ENCODE measurements at places on chromosomes 3 and 15. TPM values are rescaled to one million over a fixed set of nuclear protein-coding genes. Genes with fewer than 3 reads are reported as not detected.

DNA sequence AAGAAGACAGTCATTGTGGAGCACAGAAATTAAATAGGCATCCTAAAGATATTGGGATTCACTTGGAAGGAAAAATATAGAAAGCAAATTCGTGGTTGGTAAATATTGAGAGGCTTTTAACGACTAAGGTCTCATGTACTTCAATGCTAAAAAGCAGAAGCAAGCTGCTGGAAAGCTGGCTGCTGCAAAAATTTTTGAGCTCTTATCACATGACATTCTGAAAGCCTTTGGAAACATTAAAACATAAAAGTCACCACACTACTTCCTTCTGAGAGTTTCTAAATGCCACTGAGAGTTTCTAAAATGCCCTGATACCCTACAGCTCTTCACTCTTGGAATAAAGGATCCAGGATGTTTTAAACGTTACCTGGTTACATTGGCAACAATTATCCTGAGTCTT lies 39.0 kb upstream of the CBLB start:
- DNase-seq: no peak

DNA sequence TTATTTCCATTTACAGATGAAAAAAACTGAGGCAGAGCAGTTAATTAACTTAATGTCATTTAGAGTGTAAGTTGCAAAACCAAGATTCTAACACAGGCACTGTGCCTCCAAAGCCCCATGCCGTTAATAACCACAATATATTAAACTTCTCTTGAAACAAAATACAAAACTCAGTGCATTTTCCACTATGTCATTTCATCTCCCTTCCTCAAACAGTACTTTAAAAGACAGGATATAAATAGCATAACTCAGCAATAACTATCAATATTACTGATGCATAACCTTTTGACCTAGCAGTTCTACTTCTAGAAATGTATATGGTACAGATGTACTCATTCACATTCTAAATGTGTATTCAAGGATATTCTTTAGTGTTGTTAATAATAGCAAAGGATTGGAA lies 5.1 kb upstream of the TASOR start:
- no peak for DNase-seq

- no peak for DNase-seq
Observed at GRCh38 chr3:170226426-170226960, 4.3 kb downstream of the PRKCI start.

- DNase-seq: no peak
Observed at GRCh38 chr3:78895528-78895927, 872.3 kb downstream of the ROBO1 start.

- no peak for DNase-seq
Observed at GRCh38 chr3:88267441-88267840, 117.7 kb downstream of the C3orf38 start.

- DNase-seq: no peak
Observed at GRCh38 chr15:100959066-100960050, 40.2 kb downstream of the LRRK1 start.

DNA sequence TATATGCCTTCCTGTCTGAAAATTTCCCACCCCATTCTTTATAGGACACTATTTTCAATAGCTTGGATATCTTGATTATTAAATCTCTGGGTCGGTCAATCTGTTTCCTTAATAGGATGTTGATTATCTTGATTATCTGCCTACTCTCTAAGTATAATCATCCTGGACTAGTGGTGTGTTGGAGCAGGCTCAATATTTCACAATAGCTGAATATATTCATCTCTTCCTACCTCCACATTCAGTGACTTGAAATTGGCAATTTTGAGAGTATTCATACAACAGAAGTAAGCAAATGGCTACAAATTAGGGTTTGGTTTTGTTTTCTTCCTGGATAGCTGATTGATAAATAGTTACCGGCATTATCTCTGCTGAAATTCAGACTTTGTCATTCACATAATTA lies 1162.6 kb downstream of the ROBO1 start:
- DNase-seq: no peak

- DNase-seq: no peak
Observed at GRCh38 chr15:27250223-27250622, 279.2 kb downstream of the GABRG3 start.

Gene TEX264
- total RNA-seq: 68.0 TPM

Gene ITGA11
- total RNA-seq: 11.1 TPM

Gene CLRN1
- not detected for total RNA-seq

Gene CHRNA3
- total RNA-seq: not detected

Gene TRH
- total RNA-seq: not detected

All from kidney (tissue), 22 donors.